ENCODE measurements at places on chromosomes 12 and 14.

DNA sequence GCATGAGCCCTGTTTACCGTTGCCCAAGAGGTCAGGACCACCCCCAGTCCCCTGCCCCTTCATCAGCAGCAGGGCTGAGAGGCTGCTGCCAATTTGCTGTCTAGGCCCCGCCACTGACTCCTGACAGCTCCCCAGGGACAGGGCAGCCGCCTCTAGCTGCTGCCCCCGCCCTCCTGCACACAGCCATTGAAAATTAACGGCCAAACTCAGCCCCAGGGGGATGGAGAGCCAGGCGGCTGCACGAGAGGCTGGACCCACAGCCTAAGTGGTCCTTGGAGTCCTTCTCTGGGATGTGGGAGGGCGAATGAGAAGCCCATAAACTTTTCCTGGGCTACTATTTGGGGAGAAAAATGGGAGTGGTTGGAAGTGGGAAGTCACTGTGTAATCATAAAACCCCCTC lies 4.6 kb downstream of the FOXN4 start:
- no peak overlapping the region for H3K4me3 ChIP-seq
- H3K27me3 ChIP-seq = peaks cover 40% of the 10 kb centered on the region
- no peak for DNase-seq
- H3K27ac ChIP-seq = no peak overlapping the region
- H3K4me1 ChIP-seq = peaks cover 7% of the 10 kb centered on the region
- H3K36me3 ChIP-seq = no peaks in the 10 kb centered on the region

DNA sequence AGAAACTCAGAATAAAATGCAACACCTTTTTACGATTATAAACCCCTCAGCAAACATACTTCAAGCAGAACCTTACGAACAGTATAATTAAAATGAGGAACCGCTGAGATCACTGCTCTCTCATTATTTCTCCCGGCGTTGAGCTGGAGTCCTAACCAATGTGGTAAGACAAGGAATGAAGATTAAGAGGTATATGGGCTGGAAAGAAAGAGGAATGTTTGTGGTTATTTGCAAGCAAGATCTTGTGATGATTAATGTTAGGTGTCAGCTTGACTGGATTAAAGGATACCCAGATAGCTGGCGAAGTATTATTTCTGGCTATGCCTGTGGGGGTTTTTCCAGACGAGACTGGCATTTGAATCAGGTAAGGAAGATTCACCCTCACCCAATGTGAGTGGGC lies 10.3 kb upstream of the ZNF84 start:
- H3K4me3 ChIP-seq = no peak overlapping the region
- no peak for DNase-seq
- no peaks in the 10 kb centered on the region for H3K27me3 ChIP-seq
- no peak overlapping the region for H3K27ac ChIP-seq

DNA sequence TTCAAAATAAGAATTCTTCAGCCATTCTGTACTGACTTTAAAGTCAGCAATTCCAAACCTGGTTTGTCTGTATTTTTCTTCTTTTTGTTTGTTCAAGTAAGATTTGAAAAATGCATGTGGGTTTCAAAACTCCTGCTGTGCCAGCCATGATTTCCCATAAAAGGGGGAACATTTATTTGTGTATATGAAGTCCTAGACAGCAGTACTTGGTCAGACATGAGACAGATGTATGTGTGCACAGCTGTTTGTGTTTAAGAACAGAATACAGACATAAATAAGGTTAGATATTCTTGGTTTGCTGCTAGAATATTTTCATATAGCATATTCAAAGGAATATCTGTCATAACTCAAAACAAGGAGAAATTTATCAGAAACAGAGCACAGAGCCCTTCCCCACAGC lies 236.0 kb downstream of the ADAMTS20 start:
- H3K4me3 ChIP-seq = no peak overlapping the region
- no peaks in the 10 kb centered on the region for H3K36me3 ChIP-seq
- no peak for DNase-seq
- no peaks in the 10 kb centered on the region for H3K4me1 ChIP-seq

DNA sequence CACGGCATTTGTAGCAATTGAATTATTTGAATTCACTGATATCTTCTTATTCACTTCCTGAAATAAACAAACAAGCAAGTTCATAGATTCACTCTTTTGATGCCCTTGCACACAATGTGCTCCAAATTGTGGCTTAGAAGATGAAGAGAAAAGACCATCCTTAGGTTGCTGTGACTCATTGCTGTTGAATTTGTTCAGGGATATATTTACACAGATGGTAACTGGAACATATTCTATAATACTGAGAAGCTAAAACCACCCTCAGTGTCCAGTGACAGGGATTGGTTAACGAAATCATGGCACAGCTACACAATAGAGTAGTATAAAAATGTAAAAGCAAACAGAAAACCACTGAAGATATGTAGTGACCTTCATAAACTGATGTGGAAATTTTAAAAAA lies 3.1 kb downstream of the PRB4 start:
- H3K27me3 ChIP-seq = no peaks in the 10 kb centered on the region
- H3K36me3 ChIP-seq = no peaks in the 10 kb centered on the region
- no peak overlapping the region for H3K4me3 ChIP-seq
- H3K4me1 ChIP-seq = no peaks in the 10 kb centered on the region
- no peak for DNase-seq
- no peak overlapping the region for H3K27ac ChIP-seq

DNA sequence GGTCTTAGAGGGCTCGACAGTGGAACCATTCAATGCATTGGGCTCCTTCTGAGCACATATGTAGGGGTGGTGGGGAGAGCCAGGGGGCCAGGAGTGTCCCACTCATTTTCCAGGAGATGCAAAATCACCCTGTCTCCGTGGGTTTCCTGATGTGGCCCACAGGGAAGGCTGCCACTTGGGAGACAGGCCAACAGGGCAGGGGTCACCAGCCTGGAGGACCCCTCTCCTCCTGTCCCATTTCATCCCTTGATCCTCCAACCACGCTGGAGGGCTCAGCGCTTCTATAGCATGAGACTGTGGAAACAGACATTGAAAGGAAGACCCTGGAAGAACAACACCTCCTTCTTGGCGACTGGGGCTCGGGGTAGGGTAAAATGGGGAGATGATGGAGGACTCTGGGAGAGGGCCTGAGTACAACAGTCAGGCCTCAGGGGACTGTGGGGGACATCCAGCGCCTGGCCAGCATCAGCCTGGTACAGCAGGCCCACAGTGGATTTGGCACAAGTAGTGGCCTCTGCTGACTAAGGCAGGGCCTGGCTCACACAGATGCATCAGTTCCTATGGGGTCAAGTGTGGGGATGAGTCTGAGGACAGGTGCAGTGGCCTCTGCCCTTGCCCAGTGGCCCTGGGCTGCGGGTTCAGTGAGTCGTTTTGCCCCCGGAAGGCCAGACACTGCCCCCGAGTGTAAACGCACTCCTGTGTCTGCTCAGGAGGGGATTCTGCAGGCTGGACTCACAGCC lies 68.0 kb downstream of the PRIMA1 start:
- H3K27me3 ChIP-seq = no peaks in the 10 kb centered on the region
- no peak for DNase-seq
- no peaks in the 10 kb centered on the region for H3K4me1 ChIP-seq
- H3K4me3 ChIP-seq = no peak overlapping the region
- H3K36me3 ChIP-seq = no peaks in the 10 kb centered on the region

DNA sequence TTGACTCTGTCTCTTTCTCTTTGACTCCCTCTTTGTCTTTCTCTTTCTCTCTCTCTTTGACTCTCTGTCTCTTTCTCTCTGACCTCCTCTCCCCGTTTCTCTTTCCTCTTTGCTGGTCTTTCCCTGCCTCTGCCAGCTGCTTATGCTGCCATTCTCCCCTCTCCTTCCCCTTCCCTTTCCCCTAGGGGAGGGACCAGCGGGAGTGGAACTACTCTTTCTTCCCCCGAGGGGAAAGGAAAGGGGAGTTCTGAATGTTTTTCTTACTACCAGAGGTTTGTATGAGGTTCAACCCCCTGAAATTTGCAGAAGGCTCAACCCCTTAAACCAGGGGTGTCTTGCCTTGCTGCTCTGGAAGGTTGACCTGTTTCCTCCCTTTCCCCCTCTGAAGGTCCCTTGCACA lies 24.7 kb upstream of the RNASE1 start:
- H3K4me1 ChIP-seq = no peaks in the 10 kb centered on the region
- H3K36me3 ChIP-seq = no peaks in the 10 kb centered on the region
- H3K4me3 ChIP-seq = no peak overlapping the region
- H3K27me3 ChIP-seq = no peaks in the 10 kb centered on the region

DNA sequence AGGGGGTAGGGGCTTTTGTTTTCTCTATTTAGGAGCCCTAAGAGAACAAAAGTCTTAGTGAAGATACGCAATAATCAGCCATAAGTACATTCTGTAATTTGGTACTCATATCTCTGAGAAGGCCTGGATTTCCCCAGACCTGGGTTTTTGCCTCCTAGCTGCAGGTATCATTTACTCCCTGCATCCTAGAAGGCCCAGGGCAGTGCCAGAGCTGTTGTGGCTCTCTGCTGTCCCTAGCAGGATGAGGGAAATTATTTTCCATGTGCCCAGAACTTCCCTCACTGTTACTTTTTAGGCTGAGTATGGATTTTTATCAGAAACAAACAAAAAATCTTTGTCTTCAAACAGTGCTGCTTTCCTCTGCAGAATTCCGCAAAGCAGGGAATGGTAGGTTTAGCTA lies 192.5 kb upstream of the SYT1 start:
- no peak for DNase-seq
- H3K27ac ChIP-seq = no peak overlapping the region
- no peak overlapping the region for H3K4me3 ChIP-seq
- no peaks in the 10 kb centered on the region for H3K27me3 ChIP-seq
- H3K36me3 ChIP-seq = no peaks in the 10 kb centered on the region
- no peaks in the 10 kb centered on the region for H3K4me1 ChIP-seq

DNA sequence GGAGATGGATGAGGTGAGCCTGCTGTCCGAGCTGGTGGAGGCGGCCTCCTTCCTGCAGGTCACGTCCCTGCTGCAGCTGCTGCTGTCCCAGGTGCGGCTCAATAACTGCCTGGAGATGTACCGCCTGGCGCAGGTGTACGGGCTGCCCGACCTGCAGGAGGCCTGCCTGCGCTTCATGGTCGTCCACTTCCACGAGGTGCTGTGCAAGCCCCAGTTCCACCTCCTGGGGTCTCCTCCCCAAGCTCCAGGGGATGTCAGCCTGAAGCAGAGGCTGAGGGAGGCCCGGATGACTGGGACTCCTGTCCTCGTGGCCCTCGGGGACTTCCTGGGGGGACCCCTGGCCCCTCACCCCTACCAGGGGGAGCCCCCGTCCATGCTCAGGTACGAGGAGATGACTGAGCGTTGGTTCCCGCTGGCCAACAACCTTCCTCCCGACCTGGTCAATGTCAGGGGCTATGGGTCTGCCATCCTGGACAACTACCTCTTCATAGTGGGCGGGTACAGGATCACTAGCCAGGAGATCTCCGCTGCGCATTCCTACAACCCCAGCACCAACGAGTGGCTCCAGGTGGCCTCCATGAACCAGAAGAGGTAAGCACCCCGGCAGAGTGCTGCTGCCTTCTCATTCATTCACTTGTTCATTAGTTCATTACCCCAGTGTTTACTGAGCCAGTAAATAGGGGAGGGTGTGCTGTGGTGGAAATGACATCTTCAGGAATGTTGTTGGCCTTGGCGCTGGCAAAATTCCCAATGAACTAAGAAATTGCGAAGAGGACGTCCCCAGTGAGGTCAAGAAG lies 774 bp upstream of the MANSC4 start:
- H3K27ac ChIP-seq = peak overlapping the region; percentile 84
- peaks cover 4% of the 10 kb centered on the region for H3K36me3 ChIP-seq
- H3K27me3 ChIP-seq = no peaks in the 10 kb centered on the region

DNA sequence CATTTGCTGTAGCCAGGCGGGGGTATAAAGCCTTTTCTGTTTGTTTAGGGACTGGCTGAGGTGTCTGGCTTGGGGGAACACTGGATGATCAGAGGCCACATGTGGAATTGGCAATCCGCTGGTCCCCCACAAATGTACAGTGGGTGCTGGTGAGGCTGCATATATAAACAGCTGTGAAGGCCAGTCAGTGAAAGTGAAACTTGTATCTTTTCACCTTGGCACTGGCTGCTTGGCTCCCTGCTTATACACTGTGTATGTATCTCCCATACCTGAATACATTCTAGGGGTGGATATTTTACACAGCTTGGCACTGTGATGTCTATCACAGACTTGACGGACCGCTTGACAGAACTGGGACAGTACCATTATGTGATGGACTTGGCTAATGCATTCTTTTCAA lies 246.8 kb upstream of the AVPR1A start:
- no peak overlapping the region for H3K27ac ChIP-seq
- DNase-seq = no peak
- no peak overlapping the region for H3K4me3 ChIP-seq
- no peaks in the 10 kb centered on the region for H3K27me3 ChIP-seq

DNA sequence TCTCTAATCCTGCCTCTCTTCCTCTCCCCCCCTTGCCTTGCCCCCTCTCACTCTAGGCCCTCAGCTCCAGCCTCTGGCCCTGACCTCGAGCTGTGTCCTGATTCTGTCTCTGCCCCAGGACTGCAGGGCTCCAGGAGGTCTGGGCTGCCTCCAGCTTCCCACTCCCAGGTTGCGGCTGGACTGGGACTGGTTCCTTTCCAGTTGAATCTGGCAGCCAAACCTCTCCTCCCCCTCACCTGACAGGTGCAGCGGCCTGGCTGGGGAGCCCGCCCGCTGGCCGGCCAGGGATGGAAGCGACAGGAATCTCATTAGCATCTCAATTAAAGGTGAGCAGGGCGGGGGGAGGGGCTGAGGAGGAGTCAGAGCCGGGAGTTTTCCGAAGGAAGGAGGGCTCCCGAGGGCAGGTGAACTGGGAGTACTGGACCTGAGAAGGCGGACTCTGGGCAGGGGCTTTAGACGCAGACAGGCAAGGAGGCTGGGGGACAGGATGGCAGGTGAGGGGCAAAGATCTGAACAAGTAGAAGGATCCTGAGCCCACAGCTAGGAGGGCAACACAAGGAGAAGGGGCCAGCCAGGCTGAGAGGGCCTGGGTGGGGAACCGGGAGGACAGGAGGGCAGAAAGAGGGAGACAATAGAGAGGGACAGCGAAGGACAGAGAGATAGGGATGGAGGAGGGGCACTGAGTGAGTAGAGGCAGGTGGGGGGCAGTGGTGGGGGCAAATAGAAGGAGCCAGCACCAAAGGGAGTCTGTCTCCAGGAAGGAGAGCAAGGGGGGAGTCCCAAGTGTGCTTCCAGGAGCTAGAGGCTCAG lies at the start of gene SCNN1A:
Gene SCNN1A, minus strand, starts transcription at position 295 of the 810 bp plus-strand sequence. CDS start 780 bp downstream, outside the sequence.
- no peak within 1 kb of the TSS for H3K27ac ChIP-seq
- no peak for DNase-seq
- no peaks in the 10 kb centered on the region for H3K36me3 ChIP-seq
- no peaks in the 10 kb centered on the region for H3K4me1 ChIP-seq
- H3K27me3 ChIP-seq = no peaks in the 10 kb centered on the region
- H3K4me3 ChIP-seq = no peak within 1 kb of the TSS

GRCh38 chr14:89267656-89268055 lies 149.4 kb downstream of the FOXN3 start:
- peaks cover 43% of the 10 kb centered on the region for H3K4me1 ChIP-seq
- H3K4me3 ChIP-seq = no peak overlapping the region
- H3K36me3 ChIP-seq = no peaks in the 10 kb centered on the region
- no peak overlapping the region for H3K27ac ChIP-seq
- H3K27me3 ChIP-seq = no peaks in the 10 kb centered on the region
- no peak for DNase-seq

Measured in heart left ventricle (tissue), 16 donors.